ENCODE measurements at places on chromosomes 11 and 22.

- DNase-seq, result no peak
Measured at GRCh38 chr11:29159552-29160465, 857.0 kb downstream of the KCNA4 start.

DNA sequence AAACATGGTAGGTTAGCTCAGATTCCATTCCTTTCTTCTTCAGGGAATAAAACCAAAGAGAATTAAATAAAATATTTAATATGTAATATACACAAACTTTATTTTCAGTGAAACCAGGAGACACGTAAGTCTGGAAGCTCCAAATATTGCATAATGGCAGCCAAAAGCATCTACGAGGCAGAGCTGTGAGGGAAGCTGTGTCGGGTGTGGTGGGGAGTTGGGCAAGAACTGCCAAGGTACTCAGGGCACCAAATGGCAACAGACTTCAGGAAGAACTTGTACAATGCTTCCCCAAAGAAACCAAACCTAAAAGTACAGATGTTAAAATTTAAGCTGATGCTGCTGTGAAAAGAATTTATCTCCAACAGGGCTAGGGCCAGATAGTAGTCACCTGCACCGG is 47.5 kb upstream of the C11orf87 start:
- DNase-seq, result no peak

DNA sequence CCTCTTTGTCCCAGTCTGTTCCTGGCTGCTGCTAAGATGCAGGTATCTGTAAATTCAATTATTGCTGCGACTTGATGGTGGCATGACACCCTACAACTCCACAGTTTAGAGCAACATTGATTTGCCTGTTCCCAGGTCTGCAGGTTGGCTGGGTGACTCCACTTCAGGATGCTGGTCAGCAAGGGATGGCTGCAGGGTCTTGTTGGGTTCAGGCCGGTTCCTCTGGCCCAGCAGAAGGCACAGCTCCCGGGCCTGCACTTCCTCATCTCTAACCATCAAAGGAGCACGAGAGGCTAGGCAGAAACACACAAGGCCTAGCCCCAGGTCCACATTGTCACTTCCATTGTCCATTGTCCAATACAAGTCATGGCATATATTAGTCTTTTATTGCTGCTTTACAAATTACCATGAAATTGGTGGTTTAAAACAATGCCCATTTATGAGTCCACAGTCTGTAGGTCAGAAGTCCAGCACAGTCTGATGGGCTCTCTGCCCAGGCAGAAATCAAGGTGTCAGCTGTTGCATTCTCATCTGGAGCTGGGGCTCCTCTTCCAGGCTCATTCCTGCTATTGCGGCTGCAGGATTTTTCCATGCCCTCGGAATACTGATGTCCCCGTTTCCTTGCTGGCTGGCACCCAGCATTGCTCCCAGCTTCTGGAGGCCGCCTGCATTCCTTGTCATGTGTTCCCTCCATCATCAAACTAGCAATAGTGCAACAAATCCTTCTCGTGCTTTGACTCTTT is 96.6 kb upstream of the LMO1 start:
- DNase-seq, result no peak

- peak; percentile 3 for DNase-seq
Measured at GRCh38 chr11:1084561-1085439, 10.1 kb downstream of the MUC2 start.

- no peak for DNase-seq
Measured at GRCh38 chr22:48578138-48579042, 1249.3 kb downstream of the BRD1 start.

DNA sequence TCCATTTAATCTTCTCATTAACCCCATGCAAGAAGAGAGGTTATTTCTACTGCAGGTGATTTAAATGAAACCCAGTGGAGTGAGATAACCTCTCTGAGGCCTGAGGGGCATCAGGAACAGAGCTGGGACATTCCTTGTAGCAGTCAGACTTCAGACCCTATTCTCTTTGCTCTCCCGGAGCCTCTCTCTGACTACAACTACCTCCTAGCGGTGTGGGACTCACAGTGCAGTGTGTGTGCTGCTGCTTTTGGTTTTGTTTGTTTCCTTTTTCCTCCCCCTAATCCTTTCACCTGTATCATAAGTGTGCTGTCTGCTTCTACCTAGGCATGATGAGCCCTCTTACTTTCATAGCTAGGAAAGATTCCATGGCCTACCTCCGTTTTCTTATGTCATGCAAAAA is 769.6 kb downstream of the NTM start:
- no peak for DNase-seq

DNA sequence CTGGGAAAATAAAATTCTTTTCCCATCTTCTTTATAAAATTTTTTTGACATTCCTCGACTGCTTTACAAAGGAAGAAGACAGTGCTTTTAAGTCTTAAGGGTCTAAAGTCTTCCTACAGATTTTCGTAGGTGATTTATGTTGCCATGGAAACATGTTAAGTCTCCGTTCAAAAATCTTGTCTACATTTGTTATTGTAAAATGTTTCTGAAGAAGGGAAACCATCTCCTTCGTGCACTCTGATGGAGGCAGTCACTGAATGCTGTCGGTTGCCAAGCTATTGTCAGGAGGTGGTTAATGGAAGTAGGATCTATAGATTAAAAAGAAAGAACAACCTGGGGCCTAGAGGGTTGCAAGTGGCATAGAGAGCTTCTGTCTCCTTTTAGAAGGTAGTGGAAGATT is 52.6 kb downstream of the MAP6 start:
- DNase-seq, result no peak

DNA sequence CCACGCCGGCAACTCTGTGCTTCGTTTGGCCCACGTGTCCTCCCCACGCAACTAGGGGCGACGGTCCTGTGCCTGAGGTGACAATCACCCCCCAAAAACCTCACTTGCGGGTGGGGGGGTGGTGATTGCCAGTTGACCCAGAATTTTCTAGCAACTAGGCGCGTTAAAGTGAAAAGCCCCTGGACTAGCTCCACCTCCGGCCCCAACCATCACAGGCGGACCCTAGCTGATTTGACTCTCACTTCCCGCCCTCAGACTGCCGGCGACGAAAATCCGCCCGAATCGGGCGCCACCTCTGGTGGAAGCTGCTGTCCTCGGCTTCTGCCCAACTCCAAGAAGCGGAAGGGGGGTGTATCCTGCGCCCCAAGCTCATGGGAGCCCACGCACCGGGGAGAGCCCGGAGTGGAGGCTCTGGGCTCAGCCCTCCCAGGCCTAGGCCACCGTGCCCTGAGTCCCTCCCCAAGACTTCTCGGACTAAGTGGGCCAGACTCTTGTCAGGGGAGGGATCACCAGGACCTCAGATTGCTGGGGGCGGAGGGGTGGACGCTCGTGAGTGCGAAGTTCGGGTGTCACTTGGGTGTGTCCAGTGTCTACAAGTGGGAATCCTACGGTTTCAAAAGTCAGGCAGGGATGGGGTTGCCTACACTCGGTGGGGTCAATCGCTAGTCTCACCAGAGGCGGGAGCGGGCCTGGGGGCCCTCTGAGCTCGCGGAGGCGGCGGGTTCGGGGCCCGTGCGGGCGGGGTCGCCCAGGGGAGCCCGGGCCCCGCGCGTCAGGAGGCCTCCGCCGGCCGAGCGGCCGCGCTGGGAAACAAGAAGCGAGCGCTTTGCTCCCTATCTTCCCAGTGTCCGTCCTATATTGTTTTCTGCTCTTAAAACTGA is 12.3 kb downstream of the PAX6 start:
- no peak for DNase-seq

- no peak for DNase-seq
Measured at GRCh38 chr11:96794152-96794551, 404.3 kb downstream of the JRKL start.

- no peak for DNase-seq
Measured at GRCh38 chr22:30175690-30176288, 70.8 kb downstream of the LIF start.
